Stimulated activated CD4-positive, alpha-beta T cell treated with anti-CD3 and anti-CD28 coated beads, TNF-alpha, amount 100 ng/mL, for 48 hours (primary cell): ENCODE measurements at places on chromosomes 3 and 15.

GRCh38 chr15:64348455-64348854, 7.5 kb downstream of the CSNK1G1 start:
- DNase-seq, result no peak

DNA sequence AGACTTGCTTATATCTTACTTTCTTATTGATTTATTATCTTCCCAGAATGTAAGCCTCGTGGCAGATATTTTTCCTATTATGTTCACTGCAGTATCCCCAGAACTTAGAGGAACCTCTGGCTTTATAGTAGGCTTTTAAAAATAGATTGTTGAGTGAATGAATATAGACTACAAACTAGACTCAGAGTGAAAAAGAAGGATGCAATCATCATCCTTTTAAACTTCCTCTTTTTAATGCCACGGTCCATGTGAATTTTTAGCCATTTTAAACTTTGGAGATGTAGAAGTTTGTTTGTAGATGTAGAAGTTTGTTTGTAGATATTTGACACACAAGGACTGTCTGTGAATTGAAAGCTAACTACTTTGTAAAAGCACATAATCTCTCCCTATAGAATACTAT, 7.2 kb upstream of the P2RY12 start:
- no peak for DNase-seq

GRCh38 chr15:42206406-42206805, 1.7 kb downstream of the VPS39 start:
- no peak for DNase-seq

DNA sequence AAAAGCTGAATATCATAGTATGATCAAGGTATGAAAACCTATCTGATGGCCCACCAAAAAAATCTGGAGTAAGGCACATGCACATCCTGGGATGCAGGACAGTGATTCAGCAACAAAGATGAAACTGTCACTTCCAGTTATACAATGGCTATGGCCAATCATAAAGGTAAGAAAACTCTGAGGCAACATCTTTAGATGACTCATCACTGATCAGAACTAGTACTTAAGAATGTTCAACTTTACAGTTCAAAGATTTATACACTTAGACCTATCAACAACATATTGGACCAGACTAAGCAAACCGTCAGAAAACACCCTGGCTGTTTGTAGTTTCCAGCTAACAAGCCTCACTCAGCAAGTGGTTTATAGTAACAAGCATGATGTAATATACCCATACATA, 21.3 kb upstream of the PLCH1 start:
- no peak for DNase-seq

- no peak for DNase-seq
These were observed 734.6 kb downstream of the TUSC7 start for GRCh38 chr3:117444175-117444574.

- no peak for DNase-seq
These were observed 15.4 kb downstream of the PTX3 start for GRCh38 chr3:157452097-157452496.

GRCh38 chr15:44427756-44428724, 611 bp downstream of the CTDSPL2 start:
- DNase-seq, result no peak

- no peak for DNase-seq
These were observed 34.4 kb upstream of the PRICKLE2 start for GRCh38 chr3:64259636-64260035.

GRCh38 chr3:110567029-110567428, 504.6 kb upstream of the NECTIN3 start:
- no peak for DNase-seq

DNA sequence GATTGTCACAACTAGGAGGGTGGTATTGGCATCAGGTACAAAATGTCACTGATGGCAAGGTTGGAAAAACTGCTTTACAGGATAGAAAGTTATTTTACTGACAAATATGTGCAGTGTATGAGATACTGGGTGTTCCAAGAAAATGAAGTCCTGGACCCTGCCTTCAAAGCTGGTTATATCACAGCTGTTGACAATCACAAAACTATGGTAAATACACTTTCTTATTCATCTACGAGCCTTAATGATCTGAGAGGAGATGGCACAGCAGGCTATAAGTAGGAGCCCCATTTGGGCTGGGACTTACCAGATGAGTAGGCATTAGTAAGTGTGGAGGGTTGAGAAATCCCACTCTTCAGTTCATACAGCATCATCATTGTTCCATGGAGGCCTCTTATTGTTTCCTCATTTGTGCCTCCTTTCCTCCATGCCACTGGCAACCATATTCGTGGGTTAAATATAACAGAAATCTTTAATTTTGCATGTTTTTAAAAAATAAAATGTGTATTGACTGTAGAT, 66.9 kb downstream of the CMTM8 start:
- no peak for DNase-seq

DNA sequence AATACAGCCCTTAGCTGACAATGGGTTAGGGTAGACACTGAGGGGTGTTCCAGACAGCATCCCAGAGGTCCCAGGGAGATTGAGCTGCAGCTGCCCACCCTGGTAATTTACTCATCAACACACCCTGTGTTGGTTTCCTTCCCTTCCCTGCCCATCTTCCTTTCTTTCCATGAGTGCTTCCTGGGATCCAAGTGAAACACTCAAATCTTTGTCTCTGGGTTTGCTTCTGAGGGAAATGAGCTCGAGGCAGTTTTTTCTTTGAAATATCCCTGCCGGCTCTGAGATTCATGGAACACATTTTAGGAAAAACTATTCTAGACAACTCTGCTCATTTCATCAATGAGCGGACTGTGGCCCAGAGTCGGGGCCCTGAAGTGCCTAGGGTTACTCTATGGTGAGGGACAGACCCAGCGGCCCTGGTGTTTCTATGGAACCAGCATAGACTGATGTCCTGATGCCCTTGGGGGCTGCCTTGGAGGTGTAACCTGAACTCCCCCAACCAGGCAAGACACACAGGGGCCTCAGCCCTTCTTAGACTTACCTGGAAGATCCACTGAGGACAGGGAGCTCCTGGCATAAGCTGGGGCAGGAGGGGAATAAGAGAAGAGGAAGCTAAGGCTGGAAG, 14.9 kb upstream of the CSRNP1 start:
- DNase-seq, result no peak

GRCh38 chr3:194598771-194599557, 34.3 kb downstream of the TMEM44 start:
- no peak for DNase-seq

- no peak for DNase-seq
These were observed 101.6 kb downstream of the ZPLD1 start for GRCh38 chr3:102536456-102536855.

GRCh38 chr3:30471066-30471465, 135.3 kb upstream of the TGFBR2 start:
- DNase-seq, result no peak

DNA sequence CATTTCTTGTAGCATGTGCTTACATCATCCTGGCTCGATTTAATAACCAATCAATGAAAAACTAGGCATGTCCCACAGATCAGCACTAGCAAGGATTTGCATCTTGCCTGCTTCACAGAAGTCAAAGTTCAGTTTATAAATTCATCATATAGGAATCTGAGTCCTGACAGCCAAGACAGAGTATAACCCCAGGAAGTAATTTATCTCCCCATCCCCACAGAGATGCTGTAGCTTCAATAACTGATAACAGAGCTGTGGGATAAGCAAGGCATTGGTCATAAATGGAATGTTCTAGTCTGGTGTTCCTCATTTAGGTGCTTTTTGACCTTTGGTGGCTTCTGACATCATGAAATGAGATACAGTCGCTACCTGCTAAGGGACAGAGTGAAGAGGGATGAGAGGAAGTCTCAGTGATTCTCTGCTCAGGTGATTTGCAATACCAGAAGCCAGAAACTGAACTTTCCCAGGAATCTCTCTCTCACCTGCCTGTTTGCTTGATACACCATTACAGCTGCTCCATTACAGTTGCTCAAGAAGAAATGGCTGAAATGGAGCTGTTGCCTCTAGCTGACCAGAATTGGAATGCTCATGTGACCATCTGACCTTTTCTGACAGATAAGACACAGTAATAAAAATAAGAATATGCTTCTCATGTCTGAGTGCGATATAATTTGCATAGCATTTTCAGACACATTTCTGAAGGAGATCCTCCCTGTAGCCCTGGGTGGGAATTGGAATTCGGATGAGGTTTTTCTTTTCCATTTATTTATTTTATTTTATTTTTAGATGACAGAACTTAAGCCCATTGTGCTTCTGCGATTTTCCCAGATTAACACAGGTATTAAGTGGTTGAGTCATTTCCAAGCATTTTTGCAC, 217.1 kb upstream of the KCNMB2 start:
- DNase-seq, result no peak

DNA sequence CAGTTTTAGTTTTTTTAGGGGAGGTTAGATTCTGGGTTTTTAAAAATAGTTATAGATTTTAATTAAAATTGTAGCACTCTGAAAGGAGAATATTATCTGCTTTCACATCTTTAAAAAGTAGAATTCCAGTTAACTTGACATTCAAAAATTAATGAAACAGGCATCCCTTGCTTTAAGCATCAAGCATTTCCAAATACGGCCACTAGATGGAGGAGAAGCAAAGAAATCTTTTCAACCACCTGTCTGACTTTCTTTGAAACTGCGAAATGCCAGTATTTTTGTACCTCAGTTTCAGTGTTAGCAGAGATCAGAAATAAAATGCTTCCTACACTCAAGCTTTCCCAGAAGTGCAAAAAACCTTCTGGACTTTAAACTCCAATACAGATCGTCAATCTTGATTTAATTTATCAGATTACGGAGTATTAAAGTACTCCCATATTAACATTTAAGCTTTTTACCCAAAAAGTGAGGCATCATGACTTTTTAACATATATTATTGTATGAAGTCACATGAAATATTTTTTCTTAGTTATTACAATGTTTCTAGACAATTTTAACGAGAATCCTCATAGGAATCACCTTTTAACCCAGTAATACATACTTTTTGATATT, 153.3 kb downstream of the P3H2 start:
- no peak for DNase-seq

DNA sequence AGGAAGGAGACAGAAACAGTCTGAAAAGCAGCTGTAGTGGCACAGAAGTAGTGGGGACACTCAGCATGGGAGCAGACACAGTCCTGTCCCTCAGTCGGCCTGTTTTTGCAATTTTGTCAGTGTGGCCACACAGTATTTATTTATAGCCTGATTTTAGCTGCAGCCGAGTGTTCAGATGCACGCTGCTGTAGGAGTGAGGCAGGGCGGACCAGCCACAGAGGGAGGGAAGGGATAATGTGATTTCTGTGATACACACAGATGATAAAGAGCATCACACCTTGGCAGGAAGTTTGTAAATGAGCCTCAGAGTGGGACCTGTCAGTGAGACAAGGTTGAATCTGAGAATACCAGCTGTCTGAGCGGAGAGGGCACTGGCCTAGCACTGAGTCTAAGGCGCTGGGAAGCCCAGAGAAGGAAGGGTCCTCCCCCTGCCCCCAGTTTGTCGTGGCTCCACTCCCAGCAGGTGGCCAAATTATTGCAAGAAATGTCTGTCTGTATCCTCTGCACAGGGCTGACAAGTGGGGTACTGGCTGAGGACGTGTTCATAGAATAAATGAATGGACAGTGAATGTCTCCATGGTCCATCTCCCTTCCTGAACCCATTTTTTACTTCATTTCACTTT, 3.8 kb downstream of the PSTPIP1 start:
- DNase-seq, result no peak

GRCh38 chr3:73786321-73786807, 161.6 kb upstream of the PDZRN3 start:
- no peak for DNase-seq

DNA sequence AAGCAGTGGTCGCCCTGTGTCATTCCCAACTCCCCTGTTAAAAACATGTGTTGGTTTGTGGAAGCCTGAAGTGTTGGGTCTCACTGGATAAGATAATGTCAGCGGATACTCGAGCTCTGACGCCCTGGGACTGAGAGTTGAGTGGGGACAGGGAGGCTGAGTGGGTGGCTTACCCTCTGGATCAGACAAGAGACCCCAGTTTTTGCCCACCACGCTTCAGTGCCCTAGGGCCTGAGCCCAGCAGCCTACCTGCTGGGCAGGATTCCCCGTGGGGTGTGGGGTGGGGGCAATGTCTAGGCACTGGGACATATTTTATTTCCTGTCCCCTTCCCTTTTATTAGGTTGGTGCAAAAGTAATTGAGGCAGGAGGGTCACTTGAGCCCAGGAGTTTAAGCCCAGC, 75.0 kb downstream of the SMAD6 start:
- no peak for DNase-seq

- DNase-seq, result no peak
These were observed 29.8 kb downstream of the ITPR1 start for GRCh38 chr3:4522947-4523346.
